ENCODE measurements at places on chromosomes 11 and 22. TPM values are rescaled to one million over a fixed set of nuclear protein-coding genes. Genes with fewer than 3 reads are reported as not detected.

The PNPLA3 gene
- polyA plus RNA-seq: 0.49 TPM

The CBLIF gene
- polyA plus RNA-seq: not detected

The RASD2 gene
- polyA plus RNA-seq: 0.16 TPM

The ZP1 gene
- polyA plus RNA-seq: not detected

The KIAA1671 gene
- polyA plus RNA-seq: 18.8 TPM

The OR6A2 gene
- polyA plus RNA-seq: not detected

The OOSP1 gene
- not detected for polyA plus RNA-seq

The SLC5A12 gene
- 0.15 TPM for polyA plus RNA-seq

The TRIM48 gene
- not detected for polyA plus RNA-seq
